Airway epithelial cell (primary cell): ENCODE measurements at places on chromosomes 2 and 18. TPM values are rescaled to one million over a fixed set of nuclear protein-coding genes. Genes with fewer than 3 reads are reported as not detected.

Gene SLC4A3
- total RNA-seq, result 5.9 and 6.5 TPM in 2 replicates

Gene GRP
- total RNA-seq, result not detected in 2 replicates

Gene PTPRN
- total RNA-seq, result 0.49 TPM in 1 of 2 replicates, not detected in the other

Gene MEP1B
- not detected in 2 replicates for total RNA-seq

Gene C2orf78
- not detected in 2 replicates for total RNA-seq
